PC-3 (cell line): ENCODE measurements at places on chromosomes 3 and 15.

DNA sequence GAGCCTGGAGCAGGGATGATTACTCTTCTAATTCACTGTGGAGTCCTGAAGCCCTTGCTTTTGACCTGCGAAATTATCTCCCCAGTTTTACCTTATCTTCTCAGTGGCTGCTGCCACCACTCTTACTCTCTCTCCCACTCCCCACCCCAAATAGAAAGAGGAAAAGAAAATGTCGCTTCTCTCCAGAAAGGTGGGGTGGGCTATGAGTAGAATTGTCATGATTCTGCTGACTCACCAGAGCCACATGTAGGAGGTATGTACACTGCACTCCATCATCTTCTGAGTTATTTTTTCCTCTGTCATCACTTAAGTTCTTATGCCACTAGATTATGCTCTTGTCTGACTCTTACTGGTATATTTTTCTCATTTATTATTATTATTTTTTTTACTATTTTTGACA is 43.9 kb upstream of the TMEM158 start:
- DNase-seq: no peak

DNA sequence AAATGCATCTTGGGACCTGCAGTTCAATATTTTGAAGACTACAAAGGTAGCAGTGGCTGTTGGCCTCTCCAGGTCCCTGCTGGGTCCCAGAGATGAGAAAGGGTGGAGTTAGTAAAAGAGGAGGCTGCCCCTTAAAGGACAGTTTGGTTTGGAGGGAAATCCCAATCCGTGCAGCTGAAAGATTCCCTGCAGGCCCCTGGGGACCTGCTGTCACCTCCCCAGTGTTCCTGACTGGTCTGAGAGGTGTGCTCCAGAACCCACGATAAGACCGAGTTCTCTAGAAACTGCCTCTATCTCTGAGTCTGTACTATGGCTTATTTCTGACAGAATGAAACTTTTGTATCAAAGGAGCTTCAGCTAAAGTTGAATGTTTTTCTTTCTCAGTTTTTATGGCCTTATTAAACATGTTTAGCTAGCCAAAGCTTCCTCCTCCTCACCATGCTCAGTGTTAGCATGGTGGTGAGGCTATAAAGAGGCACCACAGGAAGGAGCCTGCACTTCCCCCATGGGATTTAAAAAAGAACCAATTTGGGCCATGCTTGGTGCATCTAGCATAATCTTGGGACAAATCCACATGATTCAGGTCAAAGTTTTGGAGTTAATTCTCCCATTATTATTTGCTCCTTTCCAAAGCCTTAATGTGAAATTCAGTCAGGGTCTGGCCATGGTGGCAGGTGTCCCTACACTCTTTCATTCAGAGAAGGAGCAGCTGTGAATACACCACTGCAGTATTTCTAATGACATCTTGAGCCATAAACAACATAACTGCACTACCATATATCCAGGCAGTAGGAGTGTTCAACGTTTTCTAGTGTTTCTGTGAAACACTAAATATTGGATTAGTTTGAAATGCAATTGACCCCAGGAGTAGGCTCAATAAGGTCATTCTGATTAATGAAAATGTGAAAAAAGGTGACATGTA is 74.4 kb downstream of the ATP1B3 start:
- no peak for DNase-seq

DNA sequence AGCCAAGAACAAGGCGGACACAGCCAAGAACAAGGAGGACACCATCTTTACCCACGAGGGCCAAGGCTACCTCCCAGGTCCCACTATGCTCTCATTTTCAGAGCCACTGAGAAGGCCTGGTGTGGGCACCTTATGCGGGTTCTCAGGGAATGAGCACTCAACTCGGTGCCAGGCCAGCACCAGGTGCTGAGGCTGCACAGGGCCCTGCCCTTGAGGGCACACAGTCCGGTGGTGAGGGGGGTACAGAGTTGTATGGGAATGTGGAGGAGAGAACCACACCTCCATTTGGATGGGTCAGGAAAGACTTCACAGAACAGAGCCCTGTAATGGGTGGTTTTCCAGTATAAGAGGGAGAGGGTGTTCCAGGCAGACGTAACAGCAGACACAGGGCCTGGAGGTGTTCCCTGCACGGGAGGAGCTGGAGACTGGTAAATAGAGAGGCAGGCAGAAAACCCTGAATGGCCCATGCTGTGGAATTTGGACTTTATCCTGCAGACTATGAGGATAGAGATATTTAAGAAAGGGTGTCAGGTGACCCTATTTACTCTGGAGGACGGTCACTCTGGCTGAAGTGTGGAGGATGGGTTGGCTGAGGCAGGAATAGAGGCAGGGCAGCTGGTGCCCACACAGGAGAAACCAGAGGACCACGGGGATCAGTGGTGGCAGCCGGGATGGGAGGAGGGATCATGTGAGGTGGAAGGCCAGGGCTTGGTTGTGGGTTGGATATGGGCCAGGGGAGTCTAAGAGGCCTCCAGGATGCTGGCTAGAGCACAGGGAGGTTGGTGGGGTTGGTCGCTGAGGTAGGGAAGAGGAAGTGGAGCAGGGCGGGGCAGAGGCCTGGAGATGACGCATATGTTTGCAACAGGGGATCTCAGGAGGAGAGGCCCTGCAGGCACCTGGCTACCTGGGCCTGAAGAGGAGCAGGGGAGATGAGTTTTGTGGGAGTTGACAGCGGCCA is 34.6 kb downstream of the CRABP1 start:
- peak; percentile 88 for DNase-seq

DNA sequence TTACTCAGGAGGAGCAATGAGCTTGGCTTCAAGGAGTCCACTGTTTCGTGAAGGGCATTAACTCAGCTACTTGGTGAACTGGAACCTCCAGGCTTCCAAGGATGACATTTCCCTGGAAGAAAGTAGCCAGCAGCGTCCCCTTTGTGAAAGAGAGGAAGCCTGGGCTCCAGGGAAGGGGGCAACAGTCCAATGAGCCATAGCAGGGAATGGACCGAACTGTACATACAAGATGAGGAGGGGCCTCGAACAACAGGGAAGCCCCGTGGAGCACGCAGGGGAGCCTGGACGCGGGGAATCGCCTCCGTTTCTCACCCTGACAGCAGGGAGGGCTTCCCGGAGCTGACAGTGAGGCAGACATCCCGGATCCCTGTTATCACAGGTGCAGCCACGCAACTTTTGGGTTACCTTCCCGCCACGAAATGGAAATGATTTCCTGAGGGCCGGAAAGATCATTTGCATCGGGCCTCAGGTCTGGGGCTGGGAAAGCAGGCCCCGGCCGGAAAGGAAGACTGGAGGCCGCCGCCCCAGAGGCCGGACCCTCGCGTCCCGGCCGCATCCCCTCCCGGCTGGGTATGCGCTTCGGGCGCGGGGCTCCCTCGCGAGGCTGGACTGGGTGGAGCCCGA is 475 bp upstream of the SPINT1 start:
- no peak for DNase-seq

DNA sequence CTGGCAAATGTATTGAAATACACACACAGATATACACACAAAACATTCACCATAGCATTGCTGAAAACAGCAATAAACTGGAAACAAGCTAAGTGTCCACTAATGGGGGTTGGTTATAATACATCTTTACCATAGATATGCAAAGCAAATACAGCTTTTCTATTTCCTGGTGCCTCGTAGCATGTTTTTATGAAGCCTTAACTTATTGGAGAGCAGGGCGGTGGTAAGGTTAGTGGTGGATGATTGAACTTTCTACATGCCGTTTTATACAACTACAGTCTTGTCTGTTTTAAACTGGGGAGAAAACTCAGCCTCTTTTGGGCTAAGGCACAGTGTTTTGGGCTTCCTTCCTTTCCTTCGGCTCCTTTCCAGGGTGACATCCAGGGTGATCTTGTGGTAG is 104.5 kb downstream of the NR2F2 start:
- DNase-seq: no peak

DNA sequence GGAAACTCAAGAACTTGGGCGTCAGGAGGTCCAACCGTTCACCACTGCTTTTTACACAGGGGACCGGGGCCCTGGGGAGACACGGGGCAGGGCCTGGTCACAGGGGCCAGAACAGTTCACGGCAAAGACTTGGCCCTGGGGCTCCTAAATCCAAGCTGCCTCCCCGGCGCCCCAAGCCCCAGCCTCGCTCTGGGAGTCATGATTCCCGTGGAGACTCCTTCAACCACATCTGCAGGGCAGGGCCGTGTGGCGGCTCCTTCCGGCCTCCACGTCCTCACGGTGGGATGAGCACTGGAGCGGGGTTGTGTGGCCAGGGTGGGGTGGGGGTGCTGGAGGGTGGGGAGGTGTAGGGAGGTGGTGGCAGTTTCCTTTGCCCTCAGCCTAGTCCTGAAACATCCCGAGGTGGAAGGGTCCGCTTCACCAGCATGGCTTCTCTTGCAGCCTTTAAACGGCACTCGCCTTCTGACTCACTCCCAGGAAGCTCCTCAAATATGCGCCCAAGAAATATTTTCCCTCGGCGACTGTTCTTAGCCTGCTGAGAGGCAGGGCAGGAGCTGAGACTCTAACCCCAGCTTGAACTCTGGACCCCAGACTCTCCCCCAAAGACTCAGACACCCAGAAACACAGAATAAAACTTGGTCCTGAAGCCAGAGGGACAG is 1.8 kb downstream of the MUC4 start:
- no peak for DNase-seq

GRCh38 chr3:153158961-153159735 is 2.9 kb upstream of the RAP2B start:
- DNase-seq: peak; percentile 73

- no peak for DNase-seq
Observed at GRCh38 chr15:65470866-65471265, 46.6 kb downstream of the DPP8 start.

DNA sequence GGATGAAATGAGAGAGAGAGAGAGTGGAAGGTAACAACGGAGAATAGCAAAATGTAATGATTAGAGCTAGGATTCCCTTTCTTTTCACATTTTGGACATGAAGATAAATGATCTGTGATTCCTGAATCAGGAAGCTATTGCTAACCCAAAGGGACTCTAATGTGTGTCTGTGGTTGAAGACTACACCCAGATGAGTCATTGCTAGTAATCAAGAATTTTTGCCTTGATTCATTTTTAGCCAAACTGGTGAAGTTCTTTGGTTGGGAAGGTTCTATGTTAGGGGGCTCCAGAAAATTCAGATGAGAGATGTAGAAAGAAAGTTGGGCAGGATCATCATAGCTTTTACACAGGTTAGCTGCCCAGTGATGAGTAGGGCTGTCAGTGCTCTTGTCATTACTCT is 116.4 kb downstream of the DUT start:
- peak; percentile 64 for DNase-seq

- DNase-seq: no peak
Observed at GRCh38 chr15:54843006-54843405, 353.7 kb downstream of the RSL24D1 start.

DNA sequence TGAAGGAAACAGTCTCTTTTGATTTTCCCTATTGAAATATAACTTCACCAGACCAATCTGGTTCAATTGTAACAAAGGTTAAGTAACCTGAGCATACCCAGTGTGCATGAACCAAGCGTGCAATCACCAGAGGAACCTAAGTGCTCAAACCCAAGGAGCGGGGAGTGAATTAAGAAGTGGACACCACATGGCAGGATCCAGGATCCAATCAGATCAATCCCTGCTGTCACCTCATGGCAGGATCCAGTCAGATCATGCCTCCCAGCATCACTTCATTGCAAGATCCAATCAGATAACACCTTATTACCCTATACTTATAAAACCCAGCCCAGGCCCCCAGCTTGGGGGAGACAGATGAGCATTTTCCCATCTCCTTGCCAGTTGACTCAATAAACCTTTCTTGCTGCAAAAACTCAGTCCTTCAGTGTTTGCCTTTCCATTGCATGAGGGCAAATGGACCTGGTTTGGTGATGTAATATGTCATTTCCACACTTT is 38.9 kb upstream of the RNU6-1 start:
- DNase-seq: no peak

GRCh38 chr3:41323467-41324155 is 124.3 kb downstream of the CTNNB1 start:
- DNase-seq: no peak

DNA sequence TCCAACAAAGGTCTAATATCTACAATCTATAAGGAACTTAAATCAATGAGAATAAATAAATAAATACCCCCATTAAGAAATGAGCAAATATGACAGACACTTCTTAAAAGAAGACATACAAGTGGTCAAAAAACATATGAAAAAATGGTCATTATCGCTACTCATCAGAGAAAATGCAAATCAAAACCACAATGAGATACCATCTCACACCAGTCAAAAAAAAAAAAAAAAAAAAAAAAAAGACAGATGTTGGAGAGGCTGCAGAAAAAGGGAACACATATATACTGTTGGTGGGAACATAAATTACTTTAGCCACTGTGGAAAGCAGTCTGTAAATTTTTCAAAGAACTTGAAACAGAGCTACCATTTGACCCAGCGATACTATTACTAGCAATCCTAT is 31.6 kb upstream of the OR5H6 start:
- DNase-seq: no peak

DNA sequence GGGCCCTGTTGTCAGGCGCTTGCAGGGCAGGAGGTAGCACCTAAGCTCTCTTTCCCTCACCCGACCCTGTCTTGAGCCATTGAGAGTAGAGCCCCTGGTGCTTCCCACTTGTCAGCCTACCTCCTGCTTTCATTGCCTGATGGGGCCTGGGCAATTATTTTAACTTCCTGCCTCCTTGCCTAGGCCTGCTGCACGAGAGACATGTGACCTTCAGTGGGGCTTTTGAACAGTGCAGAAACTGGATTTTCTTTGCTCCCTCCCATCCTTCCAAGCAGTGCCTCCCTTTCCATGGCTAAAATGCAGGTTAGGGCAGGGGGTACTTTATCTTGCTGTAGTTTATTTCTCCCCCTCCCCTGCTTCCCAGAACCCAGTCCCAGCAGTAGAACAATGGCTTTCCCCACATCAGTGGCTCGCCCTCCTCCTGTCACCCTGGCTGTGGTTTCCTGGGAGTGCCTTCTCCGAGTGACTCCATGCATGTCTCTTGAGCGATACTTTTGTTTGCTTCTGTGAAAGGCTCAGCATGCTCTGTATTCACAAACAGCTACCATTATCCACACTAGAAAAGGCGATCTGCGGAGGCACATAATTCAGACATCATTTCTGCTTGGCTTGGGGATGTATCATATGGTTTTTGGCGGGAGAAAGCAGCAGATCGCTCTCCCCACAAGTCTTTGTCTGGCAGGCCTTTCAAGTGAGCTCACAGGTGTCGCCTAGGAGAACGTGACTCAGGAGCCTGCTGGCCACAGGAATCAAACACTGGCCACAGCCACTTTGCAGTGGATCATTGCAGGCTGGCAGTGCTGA is 24.1 kb downstream of the PDIA5 start:
- no peak for DNase-seq

GRCh38 chr3:27596334-27596841 is 112.2 kb upstream of the SLC4A7 start:
- peak; percentile 69 for DNase-seq

DNA sequence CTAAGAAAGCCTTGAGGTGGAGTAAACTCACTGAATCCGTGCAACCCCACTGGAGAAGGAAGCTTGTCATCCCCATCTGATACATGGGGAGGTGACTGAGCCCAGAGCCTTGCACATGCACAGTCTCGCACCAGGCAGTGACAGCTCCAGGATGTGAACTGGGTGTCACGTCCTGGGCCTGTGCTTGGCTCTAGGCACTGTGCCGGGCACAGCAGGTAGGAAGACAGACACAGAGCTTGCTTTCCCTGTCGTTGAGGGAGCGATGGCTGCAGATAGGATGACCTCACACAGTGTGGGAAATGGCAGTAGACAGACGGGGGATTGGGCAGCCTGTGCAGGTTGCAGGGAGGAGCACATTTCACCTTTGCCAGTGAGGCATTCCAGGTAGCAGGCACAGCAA is 12.2 kb upstream of the ATP2B2 start:
- no peak for DNase-seq

- DNase-seq: peak; percentile 15
Observed at GRCh38 chr3:52374173-52374572, 58.1 kb downstream of the DNAH1 start.

GRCh38 chr3:17088017-17088416 is 203.3 kb downstream of the PLCL2 start:
- DNase-seq: no peak
